ENCODE measurements at places on chromosomes 1 and 21. TPM values are rescaled to one million over a fixed set of nuclear protein-coding genes. Genes with fewer than 3 reads are reported as not detected.

The GIPC2 gene
- total RNA-seq: not detected

The KIF26B gene
- total RNA-seq: 1.4 TPM

The HPDL gene
- total RNA-seq: not detected

The LRRN2 gene
- not detected for total RNA-seq

The SF3B4 gene
- total RNA-seq: 15.4 TPM
